ENCODE measurements at places on chromosomes 2 and 18.

GRCh38 chr2:39728941-39729351 is 50.1 kb downstream of the THUMPD2 start:
- DNase-seq, result peak; percentile 43

- DNase-seq, result no peak
Measured at GRCh38 chr2:26648516-26648915, 7.3 kb upstream of the CIB4 start.

DNA sequence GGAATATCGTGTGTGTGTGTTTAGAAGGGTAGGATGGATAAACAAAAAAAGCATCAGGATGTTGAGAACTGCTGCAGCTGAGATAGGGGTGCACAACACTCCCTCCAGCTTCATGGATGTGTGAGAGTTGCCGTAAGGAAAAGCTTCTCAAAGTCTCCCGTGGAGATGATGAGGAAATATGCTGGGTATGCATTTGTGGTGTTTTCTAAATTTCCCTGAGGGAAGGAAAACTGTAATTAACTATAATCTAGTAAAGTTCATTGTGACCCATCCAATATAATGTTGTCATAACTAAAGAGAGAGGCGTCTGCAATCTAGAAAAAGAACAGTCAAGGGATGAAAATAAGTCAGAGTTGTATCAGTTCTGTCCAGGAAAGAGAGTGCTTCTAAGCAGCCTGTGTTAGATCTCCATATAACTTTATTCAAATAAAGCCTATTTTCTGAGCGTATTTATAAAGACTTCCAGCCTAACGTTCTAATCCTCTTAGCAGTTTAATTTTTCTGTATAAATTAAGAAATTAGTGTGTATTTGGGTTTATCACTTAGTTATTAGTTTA is 7.3 kb upstream of the LMAN2L start:
- DNase-seq, result no peak

DNA sequence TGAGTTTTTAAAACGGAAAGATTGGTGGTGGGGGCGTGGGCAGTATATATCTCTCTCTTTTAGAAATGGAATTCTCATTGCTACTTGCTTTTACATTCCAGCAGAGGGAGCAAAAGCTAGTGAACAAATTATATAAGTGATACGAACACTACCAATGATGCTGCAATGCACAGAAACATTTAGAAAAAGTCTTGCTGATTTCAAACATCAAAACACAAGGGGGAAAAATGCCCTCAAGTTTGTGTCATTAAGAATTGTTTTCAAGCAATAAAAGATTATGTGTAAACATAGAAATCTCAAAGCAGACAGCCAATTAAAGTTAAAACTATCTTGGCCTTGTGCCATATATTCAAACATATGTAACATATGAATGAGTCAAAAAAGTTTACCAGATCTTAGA is 296.3 kb upstream of the KCNJ3 start:
- no peak for DNase-seq

DNA sequence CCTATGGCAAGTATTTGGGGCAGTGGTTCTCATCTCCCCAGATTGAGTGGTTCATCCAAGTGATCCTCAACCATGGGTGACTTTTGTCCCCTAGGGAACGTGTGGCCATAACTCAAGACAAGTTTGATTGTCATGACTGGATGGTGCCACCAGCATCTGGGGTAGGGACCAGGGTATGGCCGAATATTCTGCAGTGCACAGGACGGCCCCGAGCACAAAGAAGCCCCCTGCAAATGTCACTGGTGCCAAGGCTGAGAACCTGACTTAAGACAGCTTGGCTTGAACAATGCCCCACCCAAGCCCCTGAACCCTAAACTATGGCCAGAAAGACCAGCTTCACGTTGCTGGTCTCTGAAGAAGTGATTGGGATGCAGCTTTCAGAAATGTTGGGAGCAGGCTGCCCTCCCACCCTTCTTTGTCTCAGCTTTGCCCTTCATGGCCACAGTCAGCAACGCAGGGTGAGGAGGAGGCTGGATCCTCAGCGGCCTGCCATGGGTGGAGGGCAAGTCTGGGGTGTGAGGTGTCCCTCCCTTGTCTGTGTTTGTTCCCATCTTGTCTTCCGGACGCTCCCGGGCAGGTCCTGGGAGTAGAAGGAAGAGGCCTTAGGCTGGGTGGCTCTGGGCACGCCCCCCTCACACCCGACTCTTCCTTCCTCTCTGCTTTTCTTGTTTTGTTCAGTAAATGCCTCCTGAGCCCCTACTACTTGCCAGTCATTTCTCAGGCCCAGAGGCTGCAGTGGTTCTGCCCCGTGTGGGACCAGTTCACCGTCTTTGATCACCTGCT is 43.4 kb downstream of the GREB1 start:
- DNase-seq, result no peak

- DNase-seq, result no peak
Measured at GRCh38 chr18:63619661-63620060, 24.4 kb downstream of the SERPINB4 start.

GRCh38 chr2:177334940-177335543 is 57.5 kb upstream of the AGPS start:
- DNase-seq, result no peak

- DNase-seq, result no peak
Measured at GRCh38 chr2:199329466-199329865, 128.3 kb downstream of the SATB2 start.

GRCh38 chr2:238259061-238260020 is 19.5 kb upstream of the HES6 start:
- DNase-seq, result no peak

DNA sequence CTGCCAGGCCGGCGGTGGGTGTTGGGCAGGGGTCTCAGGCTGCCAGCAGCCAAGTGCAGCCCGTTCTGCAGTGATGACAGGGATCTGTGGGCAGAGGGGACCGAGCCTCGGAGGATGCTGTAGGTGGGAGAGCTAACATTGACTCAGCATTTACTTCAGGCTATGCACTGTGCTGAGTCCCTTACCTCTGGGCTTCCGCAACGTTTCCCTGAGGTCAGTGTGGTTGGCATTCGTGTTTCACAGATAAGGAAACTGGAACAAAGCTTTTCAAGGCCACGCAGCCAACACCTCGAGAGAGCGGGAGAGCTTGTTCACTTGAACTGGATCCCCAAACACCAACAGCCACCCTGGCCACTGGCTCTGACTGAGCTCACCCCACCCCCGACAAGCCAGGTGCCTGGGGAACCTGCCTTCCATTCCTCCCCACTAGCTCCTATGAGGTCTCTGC is 839 bp upstream of the GPR148 start:
- no peak for DNase-seq

GRCh38 chr18:54867131-54867530 is 38.9 kb downstream of the RAB27B start:
- no peak for DNase-seq

DNA sequence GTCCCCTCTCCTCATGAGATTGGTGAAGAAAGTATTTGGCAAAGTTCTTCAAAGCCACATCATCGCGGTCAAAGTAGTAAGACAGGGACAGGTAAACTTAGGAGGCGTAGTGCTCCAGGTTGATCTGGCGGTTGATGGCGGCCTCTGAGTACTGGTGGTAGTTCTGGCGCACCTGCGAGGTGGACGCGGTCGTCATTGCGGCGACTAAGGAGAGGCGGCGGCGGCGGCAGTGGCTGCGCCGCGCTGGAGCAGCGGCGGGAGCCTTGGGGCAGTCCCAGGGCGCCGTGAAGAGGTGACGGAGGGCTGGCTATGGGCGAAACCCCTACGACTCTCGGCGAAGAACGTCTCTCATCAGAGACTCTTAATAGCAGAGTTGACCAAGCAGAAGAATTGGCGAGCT is 107.2 kb upstream of the UBE2E3 start:
- no peak for DNase-seq
